ENCODE measurements at places on chromosomes 11 and 22. TPM values are rescaled to one million over a fixed set of nuclear protein-coding genes. Genes with fewer than 3 reads are reported as not detected.

MED17 gene
- total RNA-seq: 39.2 TPM

PKNOX2 gene
- total RNA-seq: not detected

CCDC88B gene
- 119 TPM for total RNA-seq

GLYAT gene
- not detected for total RNA-seq

PCF11 gene
- total RNA-seq: 85.6 TPM

NLRP14 gene
- total RNA-seq: 0.12 TPM

ACAT1 gene
- total RNA-seq: 44.5 TPM

TPBGL gene
- 0.14 TPM for total RNA-seq

EHF gene
- not detected for total RNA-seq

HBG2 gene
- total RNA-seq: not detected

SNX32 gene
- 4.6 TPM for total RNA-seq

NDUFS8 gene
- total RNA-seq: 129 TPM

OR8G1 gene
- total RNA-seq: not detected

LMO2 gene
- total RNA-seq: not detected

DNA sequence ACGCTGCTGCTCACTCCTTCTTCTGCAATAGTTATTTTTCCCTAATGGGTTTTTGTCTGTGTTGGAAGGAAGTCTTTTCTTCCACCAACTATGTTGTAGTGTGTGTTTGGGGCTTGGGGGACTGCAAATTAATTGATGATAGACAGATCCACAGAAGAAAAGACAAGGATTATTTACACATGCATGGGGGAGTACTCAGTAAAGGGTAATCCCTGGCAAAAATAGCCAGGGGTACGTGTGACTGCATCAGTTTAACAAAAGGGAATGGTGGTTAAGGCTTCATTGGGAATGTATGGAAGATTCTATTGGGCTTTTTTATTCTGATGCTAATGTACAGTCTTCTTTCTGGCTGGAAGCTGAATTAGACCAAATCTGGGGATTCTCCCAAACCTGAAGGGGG, 20.2 kb upstream of the FEZ1 start:
- DNase-seq: no peak
- H3K36me3 ChIP-seq: peaks cover 2% of the 10 kb centered on the region
- H3K4me1 ChIP-seq: peaks cover 38% of the 10 kb centered on the region
- no peaks in the 10 kb centered on the region for H3K27me3 ChIP-seq

- no peak overlapping the region for H3K4me3 ChIP-seq
- H3K36me3 ChIP-seq: peaks cover 23% of the 10 kb centered on the region
- no peak for DNase-seq
- no peak overlapping the region for H3K27ac ChIP-seq
- H3K4me1 ChIP-seq: peaks cover 61% of the 10 kb centered on the region
Observed at GRCh38 chr11:96277696-96278038, 65.3 kb downstream of the MAML2 start.

DNA sequence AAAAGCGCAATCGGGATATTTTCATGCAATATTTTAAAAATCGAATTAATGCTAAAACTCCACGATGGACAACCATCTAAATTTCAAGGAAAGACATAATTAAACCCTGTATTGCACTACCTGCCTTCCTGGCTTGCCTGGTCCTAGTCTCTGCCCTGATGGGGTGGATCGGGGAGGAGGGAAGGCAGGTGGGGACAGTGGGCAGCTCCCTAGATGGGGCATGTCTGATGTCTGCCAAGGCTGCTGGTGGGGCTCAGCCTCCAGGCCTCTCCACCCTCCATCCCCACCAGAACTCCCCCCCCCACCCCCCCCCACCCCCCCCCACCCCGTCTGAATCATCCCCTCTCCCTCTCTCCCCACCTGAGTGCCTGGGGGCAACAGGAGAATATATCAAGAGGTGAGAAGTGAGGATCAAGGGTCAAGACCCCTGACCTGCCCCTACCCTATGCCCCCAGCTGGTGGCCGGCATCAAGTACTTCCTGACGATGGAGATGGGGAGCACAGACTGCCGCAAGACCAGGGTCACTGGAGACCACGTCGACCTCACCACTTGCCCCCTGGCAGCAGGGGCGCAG, 650 bp downstream of the CST6 start:
- DNase-seq: no peak
- H3K27me3 ChIP-seq: peaks cover 21% of the 10 kb centered on the region

DNA sequence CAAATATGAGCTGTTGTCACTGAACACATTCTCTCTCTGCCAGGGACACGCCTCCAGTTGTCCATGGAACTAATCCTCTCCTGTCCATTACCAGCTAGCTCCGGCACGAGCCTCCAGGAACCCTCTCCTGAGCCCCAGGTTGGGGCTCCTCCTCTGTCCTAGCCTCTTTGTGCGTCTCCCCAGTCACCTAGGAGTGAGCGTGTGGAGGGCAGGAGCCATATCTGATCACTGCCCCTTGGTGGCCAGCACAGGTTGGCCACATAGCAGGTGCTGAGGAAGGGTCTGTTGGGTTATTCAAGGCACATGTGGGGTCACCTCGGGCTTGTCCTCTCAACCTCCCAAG, 2.5 kb downstream of the SYVN1 start:
- no peak overlapping the region for H3K27ac ChIP-seq
- no peak overlapping the region for H3K4me3 ChIP-seq
- H3K36me3 ChIP-seq: peaks cover 9% of the 10 kb centered on the region
- no peak for DNase-seq
- peaks cover 34% of the 10 kb centered on the region for H3K4me1 ChIP-seq
- H3K27me3 ChIP-seq: no peaks in the 10 kb centered on the region

DNA sequence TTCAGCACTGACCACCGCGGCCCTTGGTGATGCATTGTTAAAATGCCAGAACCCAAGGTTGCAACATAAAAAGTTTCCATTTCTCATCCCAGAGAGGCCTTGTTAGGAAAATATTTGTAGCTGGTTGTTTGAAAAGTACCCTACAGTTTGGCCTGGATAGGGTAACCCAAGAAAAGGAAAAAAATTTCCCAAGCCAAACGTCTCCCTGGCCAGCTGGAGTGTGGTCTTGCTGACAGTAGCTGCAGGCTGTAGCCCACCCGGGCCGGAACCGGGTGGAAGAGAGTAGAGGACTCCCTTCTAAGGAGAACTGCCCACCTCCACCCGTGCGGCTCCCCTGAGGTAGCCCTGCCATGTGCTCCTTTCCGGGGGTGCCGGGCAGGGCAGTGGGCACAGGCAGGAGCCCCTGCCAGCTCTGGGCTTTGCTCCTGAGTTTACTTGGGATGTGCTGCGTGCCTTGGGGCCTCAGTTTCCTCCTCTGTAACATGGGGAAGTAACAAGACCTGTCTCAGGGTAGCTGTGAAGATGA, 38.5 kb downstream of the IGHMBP2 start:
- H3K27me3 ChIP-seq: no peaks in the 10 kb centered on the region
- no peaks in the 10 kb centered on the region for H3K4me1 ChIP-seq
- no peak overlapping the region for H3K27ac ChIP-seq
- no peak for DNase-seq
- H3K36me3 ChIP-seq: no peaks in the 10 kb centered on the region

GRCh38 chr22:28883657-28883916, 215 bp downstream of the ZNRF3 start:
- no peak for DNase-seq
- no peaks in the 10 kb centered on the region for H3K36me3 ChIP-seq
- H3K4me3 ChIP-seq: peak overlapping the region; percentile 20
- H3K4me1 ChIP-seq: peaks cover 18% of the 10 kb centered on the region
- H3K27ac ChIP-seq: no peak overlapping the region
- H3K27me3 ChIP-seq: peaks cover 36% of the 10 kb centered on the region

DNA sequence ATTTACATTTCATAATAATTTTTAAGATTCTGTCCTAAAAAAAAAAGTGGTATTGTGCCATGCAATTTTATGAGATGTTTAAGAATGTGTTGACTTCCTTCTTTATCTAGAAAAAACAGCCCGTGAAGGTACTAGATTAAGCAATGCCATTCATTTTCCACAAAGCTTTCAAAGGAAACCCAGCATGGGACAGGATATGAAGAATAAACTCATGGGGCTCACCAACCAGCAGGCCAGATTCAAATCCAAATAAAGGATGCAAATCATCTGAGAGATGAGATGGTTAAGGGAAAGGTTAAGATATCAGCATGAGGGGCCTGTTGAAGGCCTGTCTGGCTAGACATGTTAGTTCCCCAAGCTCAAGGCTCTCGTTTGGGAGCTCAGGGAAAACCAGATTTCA, 199.1 kb downstream of the SWAP70 start:
- H3K4me3 ChIP-seq: no peak overlapping the region
- H3K27me3 ChIP-seq: no peaks in the 10 kb centered on the region
- no peak overlapping the region for H3K27ac ChIP-seq

GRCh38 chr11:61533401-61533800, 24.9 kb downstream of the LRRC10B start:
- H3K27ac ChIP-seq: no peak overlapping the region
- no peak for DNase-seq
- no peak overlapping the region for H3K4me3 ChIP-seq
- H3K36me3 ChIP-seq: no peaks in the 10 kb centered on the region
- no peaks in the 10 kb centered on the region for H3K4me1 ChIP-seq

DNA sequence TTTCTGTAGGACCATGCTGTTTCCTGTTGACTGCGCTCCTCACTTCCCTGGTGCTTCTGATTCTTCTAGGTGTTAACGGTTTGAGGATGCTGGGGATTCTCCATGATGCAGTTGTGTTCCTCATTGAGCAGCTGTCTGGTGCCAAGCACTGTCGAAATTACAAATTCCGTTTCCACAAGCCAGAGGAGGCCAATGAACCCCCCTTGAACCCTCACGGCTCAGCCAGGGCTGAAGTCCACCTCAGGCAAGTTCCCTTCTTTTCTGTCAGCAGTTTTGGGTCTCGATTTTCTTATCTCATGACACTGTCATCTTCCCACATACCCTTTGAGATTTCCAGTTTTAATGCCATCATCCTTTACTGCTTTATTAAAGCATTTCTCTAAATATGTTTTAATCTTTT, 7.7 kb upstream of the TTC36 start:
- no peak overlapping the region for H3K27ac ChIP-seq
- DNase-seq: no peak
- peaks cover 25% of the 10 kb centered on the region for H3K36me3 ChIP-seq
- no peak overlapping the region for H3K4me3 ChIP-seq
- H3K4me1 ChIP-seq: no peaks in the 10 kb centered on the region
- H3K27me3 ChIP-seq: no peaks in the 10 kb centered on the region

- DNase-seq: peak; percentile 65
- H3K4me1 ChIP-seq: peaks cover 25% of the 10 kb centered on the region
Observed at GRCh38 chr22:17243524-17243923, 24.3 kb upstream of the ADA2 start.

DNA sequence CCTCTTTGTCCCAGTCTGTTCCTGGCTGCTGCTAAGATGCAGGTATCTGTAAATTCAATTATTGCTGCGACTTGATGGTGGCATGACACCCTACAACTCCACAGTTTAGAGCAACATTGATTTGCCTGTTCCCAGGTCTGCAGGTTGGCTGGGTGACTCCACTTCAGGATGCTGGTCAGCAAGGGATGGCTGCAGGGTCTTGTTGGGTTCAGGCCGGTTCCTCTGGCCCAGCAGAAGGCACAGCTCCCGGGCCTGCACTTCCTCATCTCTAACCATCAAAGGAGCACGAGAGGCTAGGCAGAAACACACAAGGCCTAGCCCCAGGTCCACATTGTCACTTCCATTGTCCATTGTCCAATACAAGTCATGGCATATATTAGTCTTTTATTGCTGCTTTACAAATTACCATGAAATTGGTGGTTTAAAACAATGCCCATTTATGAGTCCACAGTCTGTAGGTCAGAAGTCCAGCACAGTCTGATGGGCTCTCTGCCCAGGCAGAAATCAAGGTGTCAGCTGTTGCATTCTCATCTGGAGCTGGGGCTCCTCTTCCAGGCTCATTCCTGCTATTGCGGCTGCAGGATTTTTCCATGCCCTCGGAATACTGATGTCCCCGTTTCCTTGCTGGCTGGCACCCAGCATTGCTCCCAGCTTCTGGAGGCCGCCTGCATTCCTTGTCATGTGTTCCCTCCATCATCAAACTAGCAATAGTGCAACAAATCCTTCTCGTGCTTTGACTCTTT, 96.6 kb upstream of the LMO1 start:
- H3K4me3 ChIP-seq: no peak overlapping the region
- H3K27me3 ChIP-seq: no peaks in the 10 kb centered on the region
- H3K4me1 ChIP-seq: no peaks in the 10 kb centered on the region
- H3K27ac ChIP-seq: no peak overlapping the region

DNA sequence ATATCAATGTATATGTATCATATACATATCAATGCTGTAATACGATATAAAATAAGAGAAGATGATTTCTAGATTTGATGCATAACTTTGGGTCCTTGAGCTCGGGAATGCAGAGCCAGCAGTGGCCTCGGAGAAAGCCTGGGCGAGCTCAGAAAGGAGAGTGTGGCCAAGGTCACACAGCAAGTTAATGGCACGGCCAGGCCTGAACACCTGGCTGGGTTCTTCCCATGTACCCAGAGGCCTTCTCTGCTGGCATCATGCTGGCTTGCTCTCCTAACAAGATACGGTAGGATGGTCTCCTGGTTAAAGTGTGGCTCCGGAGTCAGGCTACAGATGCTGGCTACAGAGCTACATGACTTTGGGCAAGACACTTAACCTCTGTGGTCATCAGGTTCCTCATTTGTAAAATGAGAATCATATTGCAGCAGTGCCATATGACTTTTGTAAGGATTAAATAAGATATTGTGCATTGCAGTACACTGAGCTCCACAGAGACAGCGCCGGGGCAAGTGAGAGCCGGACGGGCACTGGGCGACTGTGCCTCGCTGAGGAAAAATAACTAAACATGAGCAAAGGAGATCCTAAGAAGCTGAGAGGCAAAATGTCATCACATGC, 29.9 kb downstream of the TPST2 start:
- H3K27me3 ChIP-seq: no peaks in the 10 kb centered on the region
- no peak for DNase-seq
- H3K36me3 ChIP-seq: no peaks in the 10 kb centered on the region
- no peak overlapping the region for H3K4me3 ChIP-seq
- no peaks in the 10 kb centered on the region for H3K4me1 ChIP-seq
- H3K27ac ChIP-seq: no peak overlapping the region

- H3K27me3 ChIP-seq: no peaks in the 10 kb centered on the region
- DNase-seq: peak; percentile 52
- no peak overlapping the region for H3K4me3 ChIP-seq
- H3K4me1 ChIP-seq: peaks cover 29% of the 10 kb centered on the region
- peaks cover 4% of the 10 kb centered on the region for H3K36me3 ChIP-seq
Observed at GRCh38 chr11:72831521-72832300, 17.5 kb downstream of the ATG16L2 start.

- H3K4me1 ChIP-seq: no peaks in the 10 kb centered on the region
- H3K27ac ChIP-seq: no peak overlapping the region
- no peaks in the 10 kb centered on the region for H3K36me3 ChIP-seq
- H3K27me3 ChIP-seq: peaks cover 13% of the 10 kb centered on the region
Observed at GRCh38 chr11:36196411-36196998, 92.7 kb downstream of the COMMD9 start.

GRCh38 chr11:32224580-32224979, 133.7 kb downstream of the RCN1 start:
- no peaks in the 10 kb centered on the region for H3K36me3 ChIP-seq
- no peak overlapping the region for H3K4me3 ChIP-seq
- no peaks in the 10 kb centered on the region for H3K27me3 ChIP-seq

- no peak overlapping the region for H3K27ac ChIP-seq
- no peak for DNase-seq
- peaks cover 64% of the 10 kb centered on the region for H3K4me1 ChIP-seq
- H3K36me3 ChIP-seq: no peaks in the 10 kb centered on the region
Observed at GRCh38 chr11:63564784-63565350, 1.7 kb upstream of the PLAAT2 start.

Measured in activated T-cell treated with anti-CD3 and anti-CD28 coated beads, Interleukin-2, amount 50 U/mL, for 72 hours (primary cell).